ENCODE measurements at places on chromosomes 1 and 21.

DNA sequence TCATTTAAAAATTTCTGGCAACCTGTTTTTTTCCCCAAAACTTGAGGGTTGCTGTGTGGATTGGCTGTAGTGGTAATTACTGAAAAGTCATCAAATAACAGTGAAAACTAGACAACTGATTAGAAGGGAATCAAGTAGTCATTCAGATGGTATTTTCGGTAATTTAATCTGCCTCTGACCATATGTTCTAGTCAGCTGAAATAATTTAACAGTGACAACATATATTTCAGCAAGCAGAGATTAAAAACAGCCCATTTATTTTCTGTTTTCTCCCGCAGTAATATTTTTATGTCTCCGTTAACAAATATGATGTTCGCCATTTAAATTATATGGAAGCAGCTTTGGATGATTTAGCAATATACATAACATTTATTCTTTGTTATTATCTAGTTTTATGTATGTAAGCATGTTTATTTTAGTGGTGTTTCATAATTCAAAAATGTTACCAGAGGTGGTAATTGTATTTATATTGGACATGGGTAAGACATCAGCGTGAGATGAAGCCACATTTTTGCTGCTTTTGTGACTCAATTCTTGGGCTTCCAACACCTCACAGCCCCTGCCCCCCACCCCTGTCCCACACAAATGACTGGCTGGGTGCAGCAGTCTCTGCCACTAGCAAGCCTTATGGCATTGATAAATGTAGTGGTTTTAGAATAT lies 104.4 kb downstream of the GALNT2 start:
- DNase-seq, result no peak

- DNase-seq, result no peak
These were observed 787.6 kb downstream of the USP25 start for GRCh38 chr21:16517383-16517782.

DNA sequence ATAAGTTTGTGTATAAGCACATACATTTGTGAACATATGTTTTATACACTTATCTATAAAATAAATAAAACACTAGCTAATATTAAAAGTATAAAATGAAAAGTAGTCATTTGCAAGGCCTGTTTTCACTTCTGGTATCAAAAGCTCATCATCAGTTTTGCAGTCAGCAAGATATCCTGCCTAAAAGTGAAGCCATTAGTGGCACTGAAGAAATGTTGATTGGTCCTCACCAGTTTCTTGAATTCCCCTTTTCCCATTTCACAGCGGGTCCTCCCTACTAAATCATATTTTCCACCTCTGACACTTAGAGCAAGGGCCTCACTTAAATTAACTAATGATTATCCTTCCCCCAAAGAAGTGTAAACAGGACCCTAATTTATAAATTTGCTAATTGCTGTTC lies 6.7 kb downstream of the TBX15 start:
- no peak for DNase-seq

DNA sequence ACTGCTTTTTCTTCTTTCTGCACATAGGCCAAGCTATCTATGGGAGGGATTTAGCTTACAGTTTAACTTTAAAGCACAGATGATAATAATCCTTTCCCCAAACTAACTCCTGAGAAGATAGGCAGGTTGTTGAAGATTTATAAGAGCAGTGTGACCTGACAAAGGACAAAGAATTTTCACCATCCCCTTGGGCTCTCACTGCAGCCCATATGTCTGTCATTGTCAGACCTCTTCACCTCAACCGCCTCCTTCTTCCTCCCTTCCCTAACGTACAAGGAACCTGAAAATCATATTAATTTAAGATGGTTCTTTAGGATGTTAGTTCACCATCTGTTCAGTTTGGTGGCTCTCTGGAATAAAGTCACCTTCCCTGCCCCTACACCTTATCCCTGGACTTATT lies 5.0 kb downstream of the RNU1-2 start:
- no peak for DNase-seq

DNA sequence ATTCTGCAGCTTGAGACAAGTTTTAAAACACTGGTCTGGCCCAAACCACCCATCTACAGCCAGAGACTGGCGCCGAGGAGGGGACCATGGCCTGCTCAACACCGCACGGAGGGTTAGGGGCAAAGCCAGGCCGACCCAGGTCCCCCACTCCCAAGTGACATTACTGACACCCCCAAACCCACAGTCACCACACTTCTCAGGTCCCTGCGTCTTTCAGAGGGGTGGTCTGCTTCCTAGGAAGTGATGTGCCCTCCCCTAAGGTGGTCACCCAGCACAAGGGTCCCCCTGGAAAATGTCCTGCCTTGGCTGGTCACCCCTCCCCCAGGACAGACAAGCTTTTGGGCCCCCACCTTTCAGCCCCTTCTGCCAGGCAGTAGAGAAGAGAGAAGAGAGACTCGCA lies 20.8 kb upstream of the EPHA2 start:
- no peak for DNase-seq

- DNase-seq, result no peak
These were observed 1.6 kb downstream of the RPF1 start for GRCh38 chr1:84480650-84481049.

DNA sequence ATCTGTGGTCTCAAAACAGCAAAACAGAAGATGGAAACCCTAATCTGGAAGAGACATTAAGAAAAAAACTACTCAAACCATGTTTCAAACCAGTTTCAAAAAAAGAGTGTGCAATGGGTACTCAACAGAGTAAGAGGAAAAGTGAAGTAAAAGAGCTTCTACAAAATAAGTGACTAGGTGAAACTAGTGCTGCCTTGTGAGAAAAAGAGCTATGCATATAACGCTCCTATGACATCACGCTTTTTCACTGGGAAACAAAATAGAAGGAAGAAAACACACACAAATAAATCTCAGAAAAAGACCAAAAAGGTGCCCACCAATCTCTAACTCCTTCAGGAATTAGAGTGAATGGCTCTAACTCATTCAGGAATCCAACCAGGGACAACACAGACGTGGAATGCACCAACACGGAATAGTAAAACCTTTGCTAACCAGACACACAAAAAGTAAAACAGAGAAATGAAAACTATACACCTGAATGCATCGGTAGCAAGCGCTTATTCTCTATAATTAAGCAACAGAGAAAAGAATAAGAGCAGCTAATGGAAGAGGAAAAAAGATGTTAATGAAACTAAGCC lies 1.3 kb downstream of the FOXJ3 start:
- DNase-seq, result no peak

DNA sequence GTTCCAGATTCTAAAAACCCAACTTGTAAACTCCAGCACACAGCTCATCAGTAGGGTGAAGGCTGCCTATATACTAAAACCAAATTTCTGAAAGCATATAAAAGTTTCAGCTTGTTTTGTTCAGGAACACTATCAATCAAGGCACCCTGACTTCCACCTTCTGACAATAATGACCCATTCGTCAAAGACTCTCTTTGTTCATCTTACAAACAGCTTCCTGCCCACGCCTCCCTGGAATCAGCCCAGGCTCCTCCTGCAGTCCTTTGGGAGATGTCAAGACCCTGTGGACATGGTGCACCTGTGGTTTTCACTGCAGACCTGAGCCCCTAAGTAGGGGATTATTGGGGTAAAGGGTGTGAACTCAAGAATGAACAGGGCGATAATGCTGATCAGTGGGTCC lies 178.9 kb upstream of the CAMK1G start:
- no peak for DNase-seq
